NCI-H1048 (cell line): ENCODE measurements at places on chromosomes 11 and 22.

- no peak for DNase-seq
These were observed 1.1 kb upstream of the CD6 start for GRCh38 chr11:60970369-60970774.

DNA sequence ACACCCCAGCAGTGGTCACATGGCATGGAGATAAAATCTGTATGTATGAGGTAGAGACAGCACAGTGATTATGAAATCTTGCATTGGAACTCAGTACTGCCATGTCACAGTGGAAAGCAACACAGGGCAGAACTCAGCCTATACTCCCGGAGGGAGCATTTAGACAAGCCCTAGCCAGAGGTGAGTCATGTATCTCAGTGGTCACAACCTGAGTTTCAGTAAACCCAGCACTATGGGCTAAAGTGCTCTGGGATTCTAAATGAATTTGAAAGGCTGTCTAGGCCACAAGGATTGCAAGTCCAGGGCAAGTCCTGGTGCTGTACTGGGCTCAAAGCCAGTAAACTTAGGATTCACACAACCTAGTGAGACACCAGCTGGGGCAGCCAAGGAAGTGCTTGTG, 1717.1 kb upstream of the RAG2 start:
- DNase-seq, result no peak

DNA sequence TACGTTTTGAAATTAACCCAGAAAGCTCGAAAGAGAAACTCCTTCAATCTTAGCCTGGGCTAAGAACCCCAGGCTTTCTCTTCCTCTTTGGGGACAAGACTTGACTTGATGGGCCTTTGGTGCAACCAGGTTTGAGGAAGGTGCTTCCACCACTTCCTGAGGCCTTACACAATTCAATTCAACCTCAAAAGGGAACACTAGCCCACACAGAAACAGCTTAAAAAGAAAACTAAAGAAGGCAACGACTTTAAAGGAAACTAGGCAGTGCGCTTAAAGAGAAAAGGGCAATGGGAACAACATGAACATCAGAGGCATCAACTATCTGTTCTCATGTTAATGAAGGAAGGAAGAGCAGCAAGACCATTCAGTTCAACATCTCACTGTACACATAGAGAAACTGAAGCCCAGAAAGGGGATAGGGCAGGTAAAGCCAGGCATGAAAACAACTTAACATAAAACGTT, 24.8 kb downstream of the PAK1 start:
- no peak for DNase-seq

GRCh38 chr22:36587289-36588154, 58.6 kb upstream of the EIF3D start:
- no peak for DNase-seq

DNA sequence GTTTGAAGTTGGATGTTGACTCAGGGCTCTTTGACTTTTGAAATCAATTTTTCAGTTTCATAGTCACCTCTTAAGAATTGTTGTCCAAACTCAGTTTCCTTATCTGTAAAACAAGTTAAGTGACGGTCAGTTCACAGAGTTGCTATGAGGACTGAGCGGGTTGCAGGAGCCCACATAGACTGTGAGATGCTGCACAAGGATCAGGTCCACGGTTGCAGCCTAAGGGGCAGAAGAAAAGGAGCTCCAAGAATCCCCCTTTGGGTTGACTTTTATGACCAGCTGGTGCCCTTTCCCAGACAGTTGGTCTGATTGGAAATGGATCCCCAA, 55.5 kb upstream of the TIMP3 start:
- no peak for DNase-seq

DNA sequence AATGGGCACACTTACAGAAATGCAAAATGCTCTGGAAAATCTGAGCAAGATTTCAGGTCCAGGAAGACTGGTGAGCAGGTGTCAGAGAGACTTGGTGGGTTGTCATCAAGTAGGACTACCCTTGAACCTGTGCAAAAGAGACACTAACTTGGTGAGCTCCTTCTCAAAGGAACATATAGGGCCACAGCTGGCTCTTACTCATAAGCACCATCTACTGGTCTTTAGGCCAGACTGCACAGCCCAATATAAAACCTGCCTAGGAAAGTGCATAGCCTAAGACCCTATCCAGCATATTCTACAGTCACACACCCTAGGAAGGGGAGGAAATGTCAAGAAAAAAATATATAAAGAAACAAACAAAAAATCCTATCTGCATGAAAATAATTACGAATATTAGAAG, 18.2 kb upstream of the OR10W1 start:
- no peak for DNase-seq

- no peak for DNase-seq
These were observed 20.8 kb upstream of the BRSK2 start for GRCh38 chr11:1368966-1369365.

DNA sequence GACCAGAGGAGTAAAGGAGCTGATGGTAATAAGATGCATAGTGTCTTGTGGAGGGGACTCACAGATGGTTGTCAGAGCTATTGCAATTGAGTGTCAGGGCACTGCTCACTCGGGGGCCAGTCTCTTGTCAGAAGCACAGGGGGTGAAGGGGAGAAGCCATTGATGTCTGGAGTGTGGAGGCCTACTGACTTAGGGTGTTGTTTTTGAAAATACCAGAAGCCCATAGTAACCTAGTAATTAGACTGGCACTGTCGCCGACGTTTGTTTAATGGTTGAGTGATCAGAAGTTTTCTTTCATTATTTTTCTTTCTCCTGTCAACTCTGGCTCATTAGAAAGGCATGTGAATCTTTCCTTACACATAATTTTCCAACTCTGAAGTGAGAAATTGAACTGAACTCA, 151.6 kb upstream of the TENM4 start:
- DNase-seq, result no peak

- no peak for DNase-seq
These were observed 190.3 kb upstream of the ZC3H12C start for GRCh38 chr11:109902764-109903433.

DNA sequence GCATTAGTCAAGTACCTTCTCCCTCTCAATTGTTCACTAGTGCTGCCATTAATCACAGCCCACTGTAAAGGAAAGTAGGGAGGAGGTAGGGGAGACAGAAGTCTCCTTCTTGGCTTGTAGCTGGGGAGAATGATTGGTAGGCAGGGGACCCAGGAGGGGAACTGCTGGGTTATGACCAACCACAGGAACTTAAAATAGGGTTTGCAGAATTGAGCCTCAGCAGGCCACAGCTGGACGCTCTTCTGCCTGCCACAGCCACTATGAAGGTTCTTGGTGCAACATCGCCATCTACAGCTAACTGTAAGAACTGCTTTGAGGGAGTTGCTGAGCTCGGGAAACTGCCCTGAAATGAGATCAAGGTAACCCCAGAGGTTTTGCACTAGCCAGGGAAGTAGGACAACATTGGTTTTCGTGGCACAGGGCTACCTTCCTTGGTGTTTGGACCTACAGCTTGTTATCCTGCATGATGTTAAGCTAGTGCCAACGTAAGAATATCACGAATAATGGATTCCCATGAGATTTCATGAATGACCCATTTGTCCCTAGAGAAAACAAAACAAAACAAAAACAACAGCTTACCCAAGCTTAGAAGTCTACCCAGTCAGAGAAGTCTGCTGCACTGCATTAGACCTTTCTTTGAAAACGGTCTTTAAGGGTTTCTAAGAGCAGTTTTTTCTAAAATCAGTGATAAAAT, 787.1 kb upstream of the API5 start:
- DNase-seq, result peak; percentile 29

DNA sequence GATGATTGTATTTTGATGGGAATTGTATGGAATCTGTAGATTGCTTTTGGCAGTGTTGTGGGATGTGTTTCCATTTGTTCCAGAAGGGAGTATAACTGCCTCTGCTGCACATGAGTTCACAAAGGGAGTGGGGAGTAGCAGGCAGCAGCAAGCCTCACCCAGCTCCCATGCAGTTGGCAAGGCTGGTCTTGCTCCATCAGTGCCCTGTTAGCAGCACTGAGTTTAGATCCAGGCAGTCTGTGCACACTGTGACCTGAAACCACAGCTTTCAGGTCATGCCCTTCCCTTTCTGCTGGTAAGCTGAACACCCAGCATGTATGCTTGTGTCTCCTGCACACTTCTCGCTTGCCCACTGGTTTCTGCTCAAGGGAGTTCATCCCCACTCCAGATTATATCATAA, 3.7 kb upstream of the NUCB2 start:
- DNase-seq, result no peak

GRCh38 chr11:6825231-6825744, 20.2 kb upstream of the OR10A5 start:
- DNase-seq, result no peak

GRCh38 chr11:3220521-3221407, 2.2 kb upstream of the MRGPRG start:
- no peak for DNase-seq

DNA sequence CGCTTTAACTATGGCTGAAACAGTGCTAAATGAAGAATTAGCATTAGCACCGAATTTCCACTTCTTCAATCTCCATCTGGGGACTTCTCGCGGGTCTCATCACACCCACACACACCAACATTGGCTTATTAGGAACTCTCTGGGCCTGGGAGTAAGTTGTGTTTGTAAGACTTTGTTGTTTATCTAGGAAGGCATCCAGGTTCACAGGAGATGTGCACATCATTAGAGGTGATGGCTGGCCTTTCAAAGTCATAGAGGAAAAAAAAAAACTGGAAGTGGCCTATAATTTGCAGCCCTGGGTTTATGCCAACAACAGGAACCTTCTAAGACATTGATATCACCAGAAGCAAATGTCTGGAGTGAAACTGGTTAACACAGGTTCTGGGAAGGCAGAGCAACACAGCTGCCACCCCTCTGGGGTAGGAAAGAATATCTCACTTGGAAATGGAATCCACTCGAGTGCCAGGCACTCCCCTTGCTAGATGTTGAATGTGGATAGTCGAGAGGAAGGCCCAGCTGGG, 84.5 kb downstream of the TRAF6 start:
- DNase-seq, result no peak

- DNase-seq, result no peak
These were observed 273.3 kb downstream of the CTTN start for GRCh38 chr11:70671611-70672010.

DNA sequence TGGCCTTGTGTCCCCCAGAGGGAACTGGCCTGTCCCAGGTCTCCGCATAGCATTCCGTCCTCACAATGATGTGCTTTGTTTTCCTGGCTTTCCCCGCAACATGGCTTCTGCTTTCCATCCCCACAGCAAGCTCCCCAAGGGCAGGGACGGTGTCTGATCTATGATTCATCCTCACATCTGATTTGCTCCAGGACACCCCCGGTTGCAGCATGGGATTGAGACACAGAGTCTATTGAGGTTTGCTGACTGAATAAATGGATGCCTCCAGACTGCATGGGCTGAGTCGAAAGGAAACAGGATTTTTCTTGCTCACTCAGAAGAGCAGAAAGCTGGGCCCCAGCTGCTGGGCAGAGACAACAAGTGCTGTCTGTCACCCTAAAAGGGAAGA, 40.2 kb downstream of the LMO1 start:
- DNase-seq, result no peak

DNA sequence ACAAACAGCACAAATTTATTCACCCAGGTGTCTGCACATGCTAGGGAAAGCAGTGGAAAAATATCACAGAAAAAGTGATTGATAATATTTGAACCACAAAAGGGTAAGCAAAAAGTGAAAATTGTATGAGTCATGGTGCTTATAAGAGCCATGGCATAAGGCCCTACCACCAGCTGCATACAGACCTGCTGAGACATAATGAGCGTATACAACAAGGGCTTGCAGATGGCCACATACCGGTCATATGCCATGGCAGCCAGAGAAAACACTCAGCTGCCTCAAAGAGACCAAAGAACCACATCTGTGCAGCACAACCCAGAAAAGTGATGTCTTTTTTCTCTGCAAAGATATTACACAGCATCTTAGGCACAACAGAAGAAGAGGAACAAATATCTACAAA, 71.4 kb upstream of the OR9G4 start:
- no peak for DNase-seq

- no peak for DNase-seq
These were observed 181.1 kb upstream of the NECTIN1 start for GRCh38 chr11:119910051-119910450.

DNA sequence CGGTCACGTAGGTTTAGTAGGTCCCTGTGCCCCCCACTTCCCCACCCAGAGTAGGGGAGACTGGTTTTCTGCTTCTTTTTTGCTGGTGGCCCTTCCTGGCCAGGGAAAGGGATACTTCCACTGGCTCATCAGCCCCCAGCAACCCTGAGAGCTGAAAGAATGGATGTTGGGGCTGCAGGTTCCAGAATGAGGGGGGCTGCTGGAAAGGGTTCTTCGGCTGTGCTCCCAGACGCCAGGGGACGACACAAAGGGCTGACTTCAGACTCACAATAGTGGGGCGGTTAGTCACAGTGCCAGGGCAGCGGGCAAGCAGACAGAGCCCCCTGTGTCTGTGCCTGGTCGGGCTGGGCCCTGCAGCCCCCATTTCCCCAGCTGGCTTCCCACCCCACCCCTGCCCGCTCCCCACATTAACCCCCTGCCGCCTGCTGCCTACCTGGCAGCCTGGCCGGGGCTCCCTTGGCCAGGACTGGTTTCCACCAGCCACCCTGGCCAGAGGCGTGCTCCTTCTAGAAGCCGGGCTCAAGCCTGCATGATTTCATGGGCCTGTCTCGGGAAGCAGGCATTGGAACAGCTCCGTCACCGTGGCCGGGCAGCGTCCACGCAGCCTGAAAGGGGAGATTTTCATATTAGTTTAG, 79.1 kb upstream of the WNT7B start:
- DNase-seq, result no peak

DNA sequence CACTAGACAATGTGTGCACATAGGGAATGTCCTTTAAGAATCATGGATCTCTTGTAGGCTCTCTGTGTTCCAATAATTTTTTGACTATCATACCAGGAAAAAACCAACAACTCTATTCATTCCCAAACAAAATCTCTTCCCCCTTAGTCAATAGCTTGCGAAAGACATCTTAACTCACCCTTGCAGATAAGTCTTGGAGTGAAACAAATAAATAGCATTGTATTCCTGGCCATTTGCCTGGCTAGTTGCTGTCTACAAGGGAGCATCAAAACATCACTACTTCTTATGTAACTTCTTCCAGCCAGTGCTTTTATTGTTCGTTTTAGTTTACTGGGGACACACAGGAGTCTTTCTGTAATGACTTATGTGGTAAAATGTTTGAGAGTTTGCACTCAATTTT, 29.4 kb downstream of the SCN3B start:
- DNase-seq, result no peak

DNA sequence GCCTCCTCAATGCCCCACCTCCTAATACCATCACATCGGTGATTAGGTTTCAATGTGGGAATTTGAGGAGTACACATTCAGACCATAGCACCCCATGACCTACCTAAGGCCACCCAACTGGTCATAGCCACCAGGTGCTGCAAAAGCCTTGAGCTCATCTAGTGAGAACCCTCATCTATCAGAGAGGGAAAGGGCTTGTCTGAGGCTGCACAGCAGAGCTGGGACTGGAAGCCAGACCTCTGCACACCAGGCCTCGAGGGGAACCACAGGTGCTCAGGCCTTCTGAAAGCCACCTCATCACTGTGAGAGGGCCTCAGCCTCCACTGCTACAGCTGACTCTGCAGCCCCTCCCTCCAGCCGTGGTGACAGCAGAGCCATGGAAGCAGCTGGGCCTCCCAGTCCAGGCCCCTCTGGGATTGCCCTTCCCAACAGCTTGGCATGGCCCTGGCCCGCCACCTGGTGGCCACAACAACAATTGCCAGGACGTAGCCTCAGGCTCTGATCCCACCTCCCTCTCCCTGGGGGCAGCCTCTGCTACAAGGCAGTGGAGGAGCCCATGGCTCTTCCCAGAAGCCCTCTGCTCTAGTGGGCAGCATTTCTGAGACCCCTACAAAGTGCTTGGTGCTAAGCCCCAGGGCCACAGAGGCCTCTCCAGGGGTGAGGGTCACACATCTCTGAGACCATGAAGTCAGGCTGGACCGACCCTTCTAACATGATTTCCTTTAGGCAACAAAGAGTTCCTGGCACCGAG, 41.0 kb upstream of the PRDM11 start:
- no peak for DNase-seq
